ENCODE measurements at places on chromosomes 2 and 18. TPM values are rescaled to one million over a fixed set of nuclear protein-coding genes. Genes with fewer than 3 reads are reported as not detected.
A peak's percentile ranks its signal among the peaks of the same experiment; 100 is the strongest.

COX5B gene
- total RNA-seq = 346 TPM

RRM2 gene
- 119 TPM for total RNA-seq

NIFK gene
- 72.4 TPM for total RNA-seq

REG3G gene
- 0.30 TPM for total RNA-seq

SERPINB10 gene
- not detected for total RNA-seq

COLEC12 gene
- total RNA-seq = 0.39 TPM

MARCHF7 gene
- 109 TPM for total RNA-seq

TCF23 gene
- 0.14 TPM for total RNA-seq

FNDC4 gene
- total RNA-seq = 14.1 TPM

GPR45 gene
- total RNA-seq = not detected

CREG2 gene
- total RNA-seq = 1.7 TPM

ALS2 gene
- 33.3 TPM for total RNA-seq

GAL3ST2 gene
- 0.73 TPM for total RNA-seq

SETBP1 gene
- total RNA-seq = 9.6 TPM

EVX2 gene
- total RNA-seq = not detected

SERPINB11 gene
- total RNA-seq = not detected

NCKAP1 gene
- total RNA-seq = 173 TPM

THOC1 gene
- total RNA-seq = 65.8 TPM

INPP5D gene
- total RNA-seq = 17.2 TPM

DNA sequence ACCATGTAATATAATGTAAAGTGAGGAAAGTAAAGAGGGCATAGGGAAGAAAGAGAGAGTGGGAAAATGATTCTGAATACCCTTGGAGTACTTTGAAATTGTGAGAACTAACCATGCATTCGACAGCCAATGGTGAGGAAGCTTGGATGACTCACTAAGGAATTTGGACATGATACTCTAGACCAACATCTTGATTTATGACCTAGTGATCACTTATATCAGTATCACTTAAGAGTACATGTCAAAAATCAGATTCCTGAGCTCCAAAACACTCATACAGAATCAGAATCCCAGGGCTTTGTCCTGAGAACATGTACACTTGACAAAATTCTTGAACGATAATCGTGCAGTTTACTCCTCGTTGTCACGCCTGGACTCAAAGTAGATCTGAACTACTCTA, 1899.8 kb upstream of the PIK3C3 start:
- DNase-seq = no peak

GRCh38 chr2:225104321-225104720, 62.1 kb upstream of the DOCK10 start:
- DNase-seq = no peak

GRCh38 chr2:231479455-231479854, 15.2 kb upstream of the NCL start:
- DNase-seq = no peak

- no peak for DNase-seq
These were observed 42.9 kb upstream of the SERTAD2 start for GRCh38 chr2:64696636-64697035.

DNA sequence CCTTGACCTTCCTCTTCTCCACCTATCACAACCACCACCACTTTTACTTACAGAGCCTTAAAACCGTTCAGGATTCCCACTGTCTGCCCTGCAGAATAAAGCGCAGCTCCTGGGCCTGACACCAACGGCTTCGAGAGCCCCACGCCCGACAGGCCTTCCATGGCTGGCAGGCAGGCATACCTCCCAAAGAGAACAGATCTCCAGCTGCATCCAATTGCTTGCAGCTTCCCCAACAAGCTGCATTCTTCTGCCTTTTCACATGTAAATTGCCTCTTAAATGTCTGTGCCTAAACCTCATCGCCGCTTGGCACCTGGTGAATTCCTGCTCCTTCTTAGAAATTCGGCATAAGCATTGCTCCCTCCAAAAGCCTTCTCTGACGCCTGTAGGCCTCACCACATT, 31.5 kb upstream of the FAM124B start:
- DNase-seq = peak; percentile 83

DNA sequence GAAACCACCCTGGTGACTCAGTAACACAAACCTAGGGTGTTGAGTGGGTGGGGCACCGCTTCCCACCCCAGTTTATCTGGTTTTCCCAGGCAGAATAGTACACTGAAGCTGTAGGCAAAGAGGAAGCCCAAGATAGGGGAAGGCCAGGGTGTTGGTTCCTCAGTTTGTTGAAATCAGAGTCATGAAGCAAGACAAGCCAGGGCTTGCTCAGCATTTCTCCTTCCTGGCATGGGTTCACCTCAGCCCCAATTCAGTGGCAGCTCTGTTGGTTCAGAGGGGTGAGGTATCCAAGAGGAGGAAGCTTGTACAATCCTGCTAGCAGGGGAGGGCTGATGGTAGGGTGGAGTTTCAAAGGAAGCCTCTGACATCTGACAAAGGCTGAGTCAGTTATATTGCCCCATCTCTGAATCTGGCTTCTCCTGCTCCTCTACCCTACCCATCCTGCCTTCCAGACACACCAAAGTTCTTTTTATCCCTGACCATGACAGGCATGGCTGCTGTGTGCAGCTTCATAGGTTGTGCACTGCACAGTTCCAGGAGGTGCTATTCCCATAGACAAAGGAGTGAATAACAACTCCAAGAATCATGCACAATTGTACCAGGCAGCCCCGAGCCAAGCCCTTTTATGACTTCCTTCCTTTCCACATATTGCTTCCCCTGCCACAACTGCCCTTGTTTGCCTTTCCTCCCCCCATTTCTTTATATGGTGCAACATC, 24.9 kb upstream of the RAB10 start:
- DNase-seq = no peak

- no peak for DNase-seq
These were observed 6.5 kb upstream of the KCNF1 start for GRCh38 chr2:10905006-10905861.

DNA sequence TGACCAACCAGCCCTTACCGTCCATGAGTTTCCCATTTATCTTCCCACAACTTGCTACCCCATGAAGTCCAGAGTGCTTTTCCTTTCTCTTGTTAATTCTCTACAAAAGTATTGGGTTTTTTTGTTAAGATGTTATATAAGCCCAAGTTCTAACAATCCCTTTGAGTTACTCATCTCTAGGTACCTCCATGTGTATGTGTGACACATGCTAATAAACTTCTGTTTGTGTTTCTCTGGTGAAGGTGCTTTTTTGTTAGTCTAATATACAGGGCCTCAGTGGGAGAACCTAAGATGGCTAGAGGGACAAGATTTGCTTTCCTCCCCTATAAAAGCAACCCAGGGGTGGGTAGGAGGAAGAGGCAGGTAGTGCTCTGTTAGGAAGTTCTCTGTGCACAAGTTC, 31.8 kb upstream of the RMDN2 start:
- DNase-seq = no peak

DNA sequence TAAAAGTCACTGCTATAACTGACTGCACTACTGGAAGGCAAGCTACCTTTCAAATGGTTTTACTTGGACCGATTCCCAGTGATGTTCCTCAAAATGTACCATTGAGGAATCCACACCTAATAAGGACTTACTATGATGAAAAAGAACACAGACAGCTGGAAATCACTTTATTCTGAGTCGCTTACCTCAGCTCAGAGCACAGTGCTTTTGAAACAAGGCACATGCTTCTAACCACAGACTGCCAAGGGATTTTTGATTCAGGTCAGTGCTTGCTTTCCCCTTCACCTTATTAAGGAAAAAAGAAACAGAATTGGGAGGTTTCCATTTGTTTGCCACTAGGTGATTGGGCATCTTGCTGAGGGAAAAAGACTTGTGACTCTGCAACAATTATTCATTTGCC, 707.5 kb upstream of the FSHR start:
- DNase-seq = no peak

- DNase-seq = peak; percentile 72
These were observed 10.6 kb upstream of the MC5R start for GRCh38 chr18:13813271-13813849.

- DNase-seq = peak; percentile 65
These were observed 139.6 kb downstream of the TRABD2A start for GRCh38 chr2:84741182-84741822.

GRCh38 chr18:60191926-60192325, 180.6 kb downstream of the MC4R start:
- no peak for DNase-seq

DNA sequence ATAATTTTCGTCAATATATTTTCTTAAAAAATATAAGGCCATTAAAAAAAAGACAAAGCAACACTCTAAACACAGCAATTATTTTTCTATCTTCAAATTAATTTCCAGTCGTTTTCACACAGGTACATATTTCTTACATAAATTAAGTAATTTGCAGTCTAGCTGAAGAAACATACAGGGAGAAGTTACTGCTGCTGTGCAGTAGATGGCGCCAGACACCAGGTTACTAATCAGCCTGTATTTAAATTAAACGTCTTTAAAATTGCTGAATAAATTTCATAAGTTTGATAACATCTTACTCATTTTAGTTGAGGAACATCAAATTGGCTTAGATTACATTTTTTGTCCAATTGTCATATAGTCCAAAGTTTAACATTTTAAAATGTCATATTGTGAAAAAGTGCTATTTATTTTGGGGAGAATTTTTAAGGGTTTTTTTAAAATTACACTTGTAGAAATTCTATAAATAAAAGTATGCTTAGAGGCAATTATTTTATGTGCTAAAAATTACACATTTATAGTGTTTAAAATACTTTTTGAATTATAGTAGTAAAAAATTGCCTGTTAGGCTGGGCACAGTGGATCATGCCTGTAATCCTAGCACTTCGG, 88.4 kb downstream of the PMAIP1 start:
- peak; percentile 50 for DNase-seq

- no peak for DNase-seq
These were observed 84.6 kb downstream of the PLCL1 start for GRCh38 chr2:197889041-197889440.

DNA sequence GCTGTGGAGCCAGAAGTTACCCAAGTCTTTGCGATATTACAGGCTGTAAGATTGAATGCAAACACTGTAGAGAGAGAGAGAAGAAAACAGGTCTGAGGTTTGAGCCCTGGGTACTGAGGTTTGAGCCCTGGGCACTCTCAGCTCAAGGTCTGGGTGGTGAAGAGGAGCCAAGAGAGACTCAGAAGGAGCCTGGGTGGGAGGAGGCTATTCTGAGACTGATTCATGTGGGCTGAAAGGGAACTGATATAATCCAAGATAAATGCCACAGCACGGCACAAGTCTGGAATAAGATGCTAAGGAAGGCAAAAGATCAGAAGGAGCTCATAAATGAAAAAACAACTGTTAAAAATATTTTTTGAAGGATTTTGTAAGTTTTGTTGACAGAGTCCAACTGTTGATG, 407.6 kb upstream of the HS6ST1 start:
- no peak for DNase-seq

- no peak for DNase-seq
These were observed 622.3 kb downstream of the ADCYAP1 start for GRCh38 chr18:1526991-1527390.

DNA sequence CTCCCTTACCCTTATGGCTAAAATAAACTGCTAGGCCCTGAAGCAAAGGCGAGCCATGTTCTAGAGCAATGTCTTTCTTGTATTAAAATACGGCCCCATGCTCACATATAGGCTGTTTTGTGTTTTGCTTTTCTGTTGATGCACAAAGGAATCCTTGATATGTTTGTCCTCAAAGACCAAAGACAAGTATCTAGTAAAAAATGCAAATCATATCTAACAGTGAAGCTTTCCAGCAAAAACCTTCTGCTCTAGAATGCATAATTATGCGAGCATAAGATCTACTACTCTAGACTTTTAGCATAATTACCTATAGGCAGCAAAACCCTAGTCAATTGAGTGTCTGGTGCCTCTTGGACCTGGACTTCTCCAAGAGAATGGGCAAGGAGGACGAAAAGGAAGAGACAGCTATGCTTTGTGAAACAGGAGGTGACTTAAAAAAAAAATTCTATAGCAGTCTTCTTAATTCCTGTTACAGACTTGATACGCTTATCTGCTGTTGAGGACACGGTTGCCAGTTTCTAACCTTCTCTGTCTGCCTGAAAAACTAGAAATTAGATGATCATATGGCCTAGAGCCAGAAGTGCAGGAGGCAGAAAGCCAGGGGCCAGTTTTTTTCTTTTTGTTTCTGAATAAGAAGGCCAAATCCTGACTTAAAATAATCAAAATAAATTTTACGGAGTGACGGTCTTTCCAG, 1.5 kb upstream of the AMMECR1L start:
- no peak for DNase-seq

GRCh38 chr18:10727477-10727876, 201.7 kb downstream of the NAPG start:
- DNase-seq = no peak

DNA sequence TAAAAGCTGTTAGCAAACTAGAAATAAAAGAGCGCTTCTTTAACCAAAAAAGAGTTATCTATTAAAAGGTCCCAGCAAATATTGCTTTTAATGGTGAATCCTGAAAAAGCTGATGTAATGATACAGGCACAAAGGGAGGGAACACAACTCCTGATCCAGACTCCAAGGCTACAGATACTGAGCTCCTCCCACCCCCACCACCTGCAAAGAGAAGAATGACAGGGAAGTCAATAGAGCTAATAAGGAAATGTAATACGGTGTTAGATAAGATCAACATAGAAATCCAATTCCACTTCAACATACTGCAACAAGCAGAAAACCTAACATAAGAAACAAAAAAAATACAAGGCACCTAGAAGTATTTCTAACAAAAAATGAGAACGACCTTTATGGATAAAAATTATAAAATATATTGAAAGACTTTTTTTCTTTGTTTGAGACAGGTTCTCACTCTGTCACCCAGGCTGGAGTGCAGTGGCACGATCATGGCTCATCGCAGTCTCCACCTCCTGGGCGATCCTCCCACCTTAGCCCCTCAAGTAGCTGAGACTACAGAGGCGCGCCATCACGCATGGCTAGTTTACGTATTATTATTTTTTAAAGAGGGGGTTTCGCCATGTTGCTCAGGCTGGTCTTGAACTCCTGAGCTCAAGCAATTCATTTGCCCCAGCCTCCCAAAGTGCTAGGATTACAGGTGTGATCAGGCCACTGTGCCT, 192.2 kb downstream of the HDAC4 start:
- DNase-seq = no peak

GRCh38 chr2:70712916-70713315, 55.1 kb downstream of the ADD2 start:
- no peak for DNase-seq

- peak; percentile 39 for DNase-seq
These were observed 78.5 kb upstream of the GLS start for GRCh38 chr2:190802129-190802528.

DNA sequence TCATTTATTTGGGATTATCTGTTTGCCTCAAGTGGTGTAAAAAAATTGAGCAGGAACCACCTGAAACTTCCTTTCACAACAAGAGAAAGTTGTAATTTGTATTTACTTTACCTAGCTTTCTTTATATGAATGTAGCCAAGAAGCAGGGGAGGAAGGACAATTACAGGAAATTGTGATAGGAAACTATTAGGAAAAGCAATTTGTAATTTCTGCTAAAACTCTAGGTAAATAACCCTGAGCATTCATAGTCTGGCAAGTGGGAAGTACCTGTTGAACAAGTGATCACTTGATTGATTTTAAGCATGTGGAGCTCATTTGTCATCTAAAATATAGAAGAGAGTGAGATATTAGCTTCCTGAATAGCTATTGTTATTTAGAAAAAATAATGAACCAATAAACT, 5.0 kb downstream of the TFPI start:
- no peak for DNase-seq

GRCh38 chr2:24993406-24994145, 21.8 kb upstream of the DNAJC27 start:
- DNase-seq = no peak

- no peak for DNase-seq
These were observed 689.8 kb downstream of the MBD2 start for GRCh38 chr18:53534695-53535094.

GRCh38 chr2:2828774-2829368, 497.8 kb upstream of the MYT1L start:
- DNase-seq = no peak

- no peak for DNase-seq
These were observed 44.3 kb downstream of the LMAN2L start for GRCh38 chr2:96695602-96696001.

Data from WTC11 (cell line).